Stimulated activated CD4-positive, alpha-beta T cell treated with anti-CD3 and anti-CD28 coated beads, Interleukin-12 subunit alpha, Interleukin-12 subunit beta, amount 100 ng/mL, for 48 hours (primary cell): ENCODE measurements at places on chromosomes 7 and 10.
A peak's percentile ranks its signal among the peaks of the same experiment; 100 is the strongest.

- DNase-seq: no peak
Observed at GRCh38 chr10:31399631-31400030, 80.6 kb downstream of the ZEB1 start.

DNA sequence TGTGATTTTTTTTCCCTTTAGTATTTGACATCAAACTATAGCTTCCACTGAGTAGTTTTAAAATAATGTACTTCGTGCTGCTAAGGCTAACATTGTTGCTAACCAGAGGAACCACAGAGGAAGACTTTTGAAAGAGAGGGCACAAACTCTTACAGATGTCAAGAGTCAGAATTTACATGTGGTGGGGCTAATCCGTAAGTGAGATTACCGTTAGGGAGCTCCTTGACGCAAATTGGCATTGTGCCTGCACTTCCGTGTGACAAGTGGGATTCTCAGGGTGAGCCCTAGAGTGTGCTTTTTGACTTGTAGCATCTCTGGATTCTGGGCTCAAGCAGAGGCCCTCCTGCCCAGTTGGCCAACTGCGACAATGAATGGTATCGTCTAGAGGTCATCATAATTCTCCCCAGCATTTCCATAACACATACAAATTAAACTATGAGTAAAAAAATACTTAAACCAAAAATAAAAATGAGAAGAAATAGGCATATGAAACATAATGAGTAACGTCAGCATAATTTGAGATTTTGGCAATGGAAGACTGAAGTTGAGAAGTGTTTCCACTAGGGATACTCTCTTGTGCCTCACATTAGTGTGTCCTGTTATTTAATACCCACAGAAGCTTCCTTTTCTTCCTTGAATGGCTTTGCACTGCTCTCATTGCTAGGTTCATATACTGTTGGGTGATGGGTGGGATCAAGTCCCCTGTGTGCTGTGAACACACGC is 164.0 kb downstream of the SDK1 start:
- DNase-seq: peak; percentile 8

DNA sequence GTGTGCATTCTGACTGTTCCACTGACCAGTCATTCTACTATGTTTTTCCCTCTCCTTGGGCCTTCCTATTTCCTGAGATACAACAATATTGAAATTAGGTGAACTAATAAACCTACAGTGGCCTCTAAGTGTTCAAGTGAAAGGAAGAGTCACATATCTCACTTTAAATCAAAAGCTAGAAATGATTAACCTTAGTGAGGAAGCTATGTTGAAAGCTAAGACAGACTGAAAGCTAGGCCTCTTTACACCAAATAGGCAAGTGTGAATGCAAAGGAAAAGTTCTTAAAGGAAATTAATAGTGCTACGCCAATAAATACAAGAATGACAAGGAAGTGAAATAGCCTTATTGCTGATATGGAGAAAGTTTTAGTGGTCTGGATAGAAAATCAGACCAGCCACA is 5.7 kb upstream of the DYNC1I1 start:
- no peak for DNase-seq

DNA sequence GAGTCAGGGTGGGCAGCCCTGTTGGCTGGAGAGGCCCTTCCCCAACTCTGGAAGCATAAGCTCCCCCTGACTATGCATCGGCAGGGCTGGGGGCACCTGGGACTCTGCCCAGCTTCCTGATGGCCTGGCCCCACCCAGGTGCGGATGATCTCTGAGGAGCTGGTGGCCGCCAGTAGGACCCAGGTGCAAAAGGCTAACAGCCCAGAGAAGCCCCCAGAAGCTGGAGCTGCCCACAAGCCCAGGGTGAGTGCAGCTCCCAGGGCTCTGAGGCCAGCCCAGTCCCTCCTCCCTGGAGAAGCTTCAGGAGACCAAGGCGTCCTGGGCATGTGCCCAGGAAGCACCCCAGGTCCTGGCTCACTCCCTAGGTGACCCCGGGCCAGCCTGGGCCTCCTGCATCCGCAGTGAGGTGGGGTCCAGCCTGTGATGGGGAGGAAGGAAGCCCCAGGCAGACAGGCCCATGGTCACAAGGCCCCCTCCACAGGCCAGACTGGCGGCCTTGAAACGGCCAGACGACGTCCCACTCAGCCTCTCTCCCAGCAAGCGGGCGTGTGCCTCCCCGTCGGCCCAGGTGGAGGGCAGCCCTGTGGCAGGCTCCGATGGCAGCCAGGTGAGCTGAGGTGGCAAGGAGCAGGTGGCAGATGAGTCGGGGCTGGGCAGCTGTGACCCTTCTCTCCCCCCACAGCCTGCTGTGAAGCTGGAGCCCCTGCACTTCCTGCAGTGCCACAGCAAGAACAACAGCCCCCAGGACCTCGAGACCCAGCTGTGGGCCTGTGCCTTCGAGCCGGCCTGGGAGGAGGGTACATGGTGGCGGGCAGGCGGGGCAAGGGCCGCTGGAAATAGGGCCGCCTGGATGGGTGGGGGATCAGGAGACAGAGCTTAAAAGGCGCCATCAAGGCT is 3.0 kb downstream of the LRWD1 start:
- DNase-seq: no peak

GRCh38 chr7:12133865-12134264 is 77.2 kb upstream of the TMEM106B start:
- DNase-seq: no peak

GRCh38 chr10:118704711-118705110 is 50.1 kb downstream of the CACUL1 start:
- no peak for DNase-seq

GRCh38 chr7:70178787-70179186 is 580.5 kb downstream of the AUTS2 start:
- DNase-seq: no peak

DNA sequence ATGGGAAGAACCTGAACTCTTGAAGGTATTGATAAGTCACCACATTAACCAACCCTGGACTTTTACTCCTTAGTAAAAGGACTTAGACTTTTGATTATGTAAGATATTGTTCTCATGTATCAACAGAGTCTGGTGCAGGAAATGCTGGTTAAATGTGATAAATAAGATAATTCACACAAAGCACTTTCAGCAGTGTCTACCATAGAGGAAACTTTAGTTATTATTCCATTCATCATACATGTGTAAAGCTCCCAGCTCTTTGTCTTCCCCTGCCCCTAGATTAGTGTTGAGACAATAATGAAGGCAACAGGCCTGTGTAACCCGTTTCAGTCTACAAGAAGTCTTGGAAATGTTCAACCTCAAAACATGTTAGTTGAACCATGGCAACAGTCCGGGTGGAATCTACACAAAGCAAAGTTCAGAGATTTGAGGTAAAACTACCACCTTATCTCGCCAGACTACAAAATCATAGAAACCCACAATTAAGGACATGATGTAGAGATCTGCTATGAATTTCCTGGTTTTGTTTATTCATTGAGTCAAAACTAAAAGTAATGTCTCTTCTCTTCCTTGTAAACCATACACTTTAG is 109.9 kb upstream of the ADO start:
- DNase-seq: no peak

- no peak for DNase-seq
Observed at GRCh38 chr7:134804351-134804750, 24.9 kb downstream of the CALD1 start.

DNA sequence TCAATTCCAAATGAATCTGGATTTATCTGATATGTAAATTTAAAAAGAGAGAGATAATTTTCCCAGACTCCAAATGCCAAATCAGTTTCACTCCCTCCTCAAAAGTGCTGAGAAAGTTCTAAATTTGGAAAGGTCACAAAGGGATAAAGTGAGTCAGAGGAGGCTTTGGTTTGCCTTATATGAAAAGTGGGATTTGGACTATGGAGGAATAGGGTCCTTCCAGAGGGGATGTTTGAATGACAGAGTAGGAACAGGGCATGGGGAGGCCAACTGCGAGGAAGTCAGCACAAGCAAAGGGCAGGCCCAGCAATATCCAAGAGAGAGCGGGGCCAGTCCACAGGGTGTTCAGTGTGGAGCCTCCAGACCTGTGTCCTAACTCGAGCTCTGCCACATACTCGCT is 9.8 kb upstream of the FAS start:
- no peak for DNase-seq

DNA sequence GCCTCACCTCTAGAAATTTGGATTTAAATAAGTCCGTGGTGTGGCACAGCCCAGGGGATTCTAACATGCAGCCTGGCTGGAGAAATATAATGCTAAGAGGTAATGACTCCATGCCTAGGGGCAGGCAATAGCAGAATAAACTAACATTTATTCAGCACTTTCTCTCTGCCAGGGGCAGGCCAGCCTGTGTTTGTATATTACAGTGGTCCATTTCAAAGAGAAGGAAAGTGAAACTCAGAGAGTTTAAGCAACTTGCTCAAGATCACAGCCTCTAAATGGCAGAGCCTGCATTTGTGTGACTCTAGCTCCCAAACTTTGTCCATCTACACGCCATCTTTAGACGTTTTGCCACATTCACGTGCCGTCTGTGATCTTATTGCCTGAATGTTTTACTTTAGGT is 6.7 kb upstream of the LRRC18 start:
- DNase-seq: no peak

GRCh38 chr7:154744256-154744860 is 258.6 kb downstream of the PAXIP1 start:
- no peak for DNase-seq

DNA sequence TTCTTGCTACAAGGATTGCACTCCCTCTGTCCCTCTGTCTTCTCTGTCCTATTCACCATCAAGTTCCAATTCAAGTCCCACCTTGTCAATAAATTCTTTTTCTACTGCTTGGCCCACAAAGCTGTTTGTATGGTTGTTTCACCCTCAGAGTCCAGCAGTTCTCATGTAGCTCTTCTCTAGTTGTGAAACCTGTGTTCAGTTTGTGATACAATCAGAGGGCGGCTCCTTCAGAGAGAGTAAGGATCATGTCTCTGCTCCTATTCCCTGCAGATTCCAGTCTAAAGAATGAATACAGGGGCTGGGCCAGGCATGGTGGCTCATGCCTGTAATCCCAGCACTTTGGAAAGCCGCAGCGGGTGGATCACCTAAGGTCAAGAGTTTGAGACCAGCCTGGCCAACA is 126.6 kb upstream of the BET1 start:
- DNase-seq: no peak

GRCh38 chr7:145123502-145123901 is 287.6 kb upstream of the TPK1 start:
- no peak for DNase-seq

GRCh38 chr10:68112837-68113236 is 3.5 kb downstream of the MYPN start:
- DNase-seq: no peak

DNA sequence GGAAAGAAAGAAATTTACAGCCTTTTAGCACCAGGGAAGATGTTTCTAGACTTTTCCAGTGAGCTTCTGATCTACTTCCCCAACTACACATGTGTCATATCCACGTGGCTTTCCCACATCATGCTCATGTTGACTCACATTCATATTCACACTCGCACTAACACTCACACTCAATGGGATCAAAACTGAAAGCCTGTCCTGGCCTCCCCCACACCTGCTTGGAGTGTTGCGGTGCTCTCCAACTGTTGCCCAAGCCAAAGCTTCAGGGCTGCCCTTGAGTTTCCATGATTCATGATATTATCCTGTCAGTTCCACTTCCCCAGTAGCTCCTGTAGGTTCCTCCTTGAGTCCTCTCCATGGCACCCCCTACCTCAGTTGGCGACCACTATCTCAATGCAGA is 444.4 kb downstream of the GATA3 start:
- DNase-seq: peak; percentile 5

GRCh38 chr7:148270576-148270975 is 320.0 kb upstream of the C7orf33 start:
- DNase-seq: no peak

DNA sequence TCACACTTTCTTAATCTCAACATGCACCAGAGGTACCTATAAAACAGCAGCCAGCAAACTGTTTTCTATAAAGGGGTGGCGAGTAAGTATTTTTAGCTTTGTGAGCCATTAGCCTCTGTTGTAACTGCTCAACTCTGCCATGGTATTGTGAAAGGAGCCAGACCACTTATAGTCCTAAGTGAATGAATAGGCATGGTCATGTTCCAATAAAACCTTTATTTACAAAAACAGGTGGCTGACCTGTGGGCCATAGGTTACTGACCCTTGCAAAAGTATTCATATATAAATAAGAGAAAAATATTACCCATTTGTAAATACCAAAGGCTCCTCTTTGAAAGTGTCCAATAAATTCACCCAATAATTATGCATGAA is 50.3 kb downstream of the ICA1 start:
- DNase-seq: no peak

DNA sequence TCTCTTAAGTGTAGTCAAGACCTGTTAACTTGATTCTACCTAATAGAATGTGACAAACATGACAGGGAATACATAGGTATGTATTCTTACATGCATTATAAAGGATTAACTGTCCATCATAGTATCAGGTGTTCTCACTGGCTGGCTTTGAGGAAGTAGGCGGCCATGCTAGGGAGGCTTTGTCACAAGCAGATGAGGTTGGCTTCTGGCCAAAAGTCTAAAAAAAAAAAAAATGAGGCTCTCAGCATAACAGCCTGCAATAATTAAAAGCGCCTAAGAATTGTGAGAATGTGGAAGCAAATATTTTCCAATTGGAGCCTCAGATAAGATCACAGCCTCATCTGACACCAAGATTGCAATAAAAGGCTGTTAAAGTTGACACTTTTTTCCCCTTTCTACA is 1256.8 kb upstream of the SORCS1 start:
- no peak for DNase-seq

GRCh38 chr7:135616136-135616535 is 46.2 kb upstream of the STMP1 start:
- no peak for DNase-seq

DNA sequence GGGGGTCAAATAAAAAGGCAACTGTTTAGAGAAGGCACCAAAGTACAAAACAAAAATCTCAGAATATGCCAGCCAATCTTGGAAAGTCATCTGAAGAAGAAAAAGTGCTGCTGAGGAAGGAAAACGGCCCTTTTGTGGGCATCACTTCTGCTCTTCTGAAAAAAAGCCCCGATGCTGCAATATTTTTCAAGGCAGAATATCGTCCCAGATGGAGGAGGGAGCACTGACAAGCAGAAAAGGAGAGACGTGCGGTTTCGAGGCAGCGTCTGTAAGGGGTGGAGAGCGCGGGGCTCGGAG is 959 bp upstream of the ATRNL1 start:
- no peak for DNase-seq

GRCh38 chr7:30479202-30480120 is 877 bp upstream of the NOD1 start:
- DNase-seq: peak; percentile 10
